ENCODE measurements at places on chromosomes 5 and 9.
A peak's percentile ranks its signal among the peaks of the same experiment; 100 is the strongest.

DNA sequence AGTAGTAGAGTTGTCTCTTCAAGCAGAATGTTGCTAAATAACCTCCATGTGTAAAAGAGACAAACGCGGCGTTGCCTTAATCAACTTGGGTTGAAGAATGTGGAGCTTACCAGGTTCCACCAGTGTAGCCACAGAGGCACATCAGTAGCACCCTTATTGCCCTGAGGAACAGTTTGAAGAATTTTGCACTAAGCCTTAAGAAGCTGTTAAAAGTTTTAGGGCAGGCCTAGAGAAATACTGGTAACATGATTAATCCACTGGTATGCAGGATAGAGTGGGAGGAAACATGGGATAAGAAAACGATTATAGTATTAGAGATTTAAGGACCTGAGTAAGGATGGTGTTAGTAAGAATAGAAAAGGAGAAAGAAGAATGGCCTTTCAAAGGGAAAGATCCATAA, 100.6 kb downstream of the ZCCHC7 start:
- DNase-seq, result no peak

GRCh38 chr5:78295035-78295961, 800 bp upstream of the AP3B1 start:
- DNase-seq, result peak; percentile 67

DNA sequence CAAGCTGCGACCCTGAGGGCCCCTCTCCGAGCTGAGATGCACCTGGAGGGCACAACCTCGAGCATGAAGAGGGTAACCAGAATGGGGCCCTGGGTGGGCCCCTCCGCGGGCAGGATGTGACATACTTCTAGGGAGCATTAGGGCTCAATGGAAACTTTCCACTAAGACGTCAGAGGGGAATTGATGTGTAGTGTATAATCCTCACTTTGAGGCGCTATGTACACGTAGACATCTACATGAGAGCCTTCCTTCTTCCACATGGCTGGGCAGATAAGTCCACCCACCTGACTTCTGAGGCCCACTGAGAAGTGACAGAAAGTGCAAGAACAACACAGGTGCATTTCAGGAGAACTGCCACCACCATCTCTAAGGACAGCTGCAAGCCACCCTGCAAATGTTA, 61.0 kb downstream of the DAP start:
- no peak for DNase-seq

- DNase-seq, result no peak
Observed at GRCh38 chr5:126715765-126716164, 61.2 kb upstream of the LMNB1 start.

- no peak for DNase-seq
Observed at GRCh38 chr9:110886832-110887231, 151.4 kb downstream of the LPAR1 start.

DNA sequence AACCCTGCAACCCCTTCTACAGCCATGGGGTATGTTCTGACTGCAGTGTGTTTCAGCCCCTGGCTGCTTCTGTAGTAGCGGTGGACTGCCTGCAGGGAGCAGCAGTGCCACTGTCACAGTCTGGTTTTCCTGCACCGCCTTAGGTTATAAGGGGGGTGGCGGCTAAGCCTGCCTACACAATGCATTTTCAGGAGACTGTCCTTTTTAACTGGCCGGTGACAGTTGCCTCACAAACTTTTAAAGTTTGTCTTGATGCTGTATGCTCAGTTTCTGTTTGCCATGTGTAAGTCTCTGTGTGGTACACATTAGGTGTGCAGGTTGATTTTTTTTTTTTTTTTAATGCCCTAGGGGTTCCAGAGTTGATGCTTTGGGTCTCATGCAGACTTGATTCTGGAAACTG, 53.0 kb downstream of the NUP214 start:
- peak; percentile 82 for DNase-seq

- DNase-seq, result no peak
Observed at GRCh38 chr5:152066784-152067183, 142.1 kb upstream of the GLRA1 start.

- DNase-seq, result no peak
Observed at GRCh38 chr5:168578538-168579487, at the start of gene PANK3. Gene PANK3, minus strand, starts transcription at chr5:168579368. Its CDS starts 85 bp downstream, at chr5:168579283.

DNA sequence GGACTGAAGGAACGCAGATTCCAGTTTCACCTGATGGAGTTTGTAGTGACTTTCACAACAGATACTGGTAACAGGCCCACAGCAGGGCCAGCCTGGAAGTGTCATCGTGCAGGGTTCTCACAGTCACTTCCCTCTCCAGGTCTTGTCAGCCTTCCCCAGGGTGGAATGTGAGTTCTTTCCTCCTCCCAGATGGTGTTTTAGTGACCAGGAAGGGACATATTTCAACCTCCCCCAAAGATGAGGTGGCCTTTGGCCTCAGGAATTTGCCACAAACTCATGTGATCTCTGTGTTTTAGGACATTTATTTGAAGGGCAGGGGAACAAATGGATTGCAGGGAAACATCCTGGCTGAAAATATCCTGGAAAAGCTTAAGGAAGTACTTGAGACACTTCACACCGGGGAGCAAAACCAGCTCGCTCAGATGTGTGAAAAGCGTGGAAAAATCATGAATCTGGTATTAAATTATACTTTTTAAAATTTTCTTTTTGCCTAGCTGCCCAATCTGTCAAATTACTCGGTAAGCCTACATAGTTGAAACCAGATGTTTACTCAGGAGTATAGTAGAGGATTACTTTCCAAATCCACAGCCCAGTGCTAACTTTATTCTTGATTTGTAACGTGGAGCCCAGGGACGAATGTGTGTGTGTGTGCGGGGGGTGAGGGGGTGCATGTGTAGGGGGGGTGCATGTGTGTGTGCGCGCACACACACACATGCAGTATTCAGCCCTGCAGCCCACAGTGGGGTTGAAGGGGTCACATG, 66.8 kb downstream of the PTPDC1 start:
- DNase-seq, result no peak

GRCh38 chr9:126236273-126236672, 90.4 kb upstream of the MVB12B start:
- no peak for DNase-seq

DNA sequence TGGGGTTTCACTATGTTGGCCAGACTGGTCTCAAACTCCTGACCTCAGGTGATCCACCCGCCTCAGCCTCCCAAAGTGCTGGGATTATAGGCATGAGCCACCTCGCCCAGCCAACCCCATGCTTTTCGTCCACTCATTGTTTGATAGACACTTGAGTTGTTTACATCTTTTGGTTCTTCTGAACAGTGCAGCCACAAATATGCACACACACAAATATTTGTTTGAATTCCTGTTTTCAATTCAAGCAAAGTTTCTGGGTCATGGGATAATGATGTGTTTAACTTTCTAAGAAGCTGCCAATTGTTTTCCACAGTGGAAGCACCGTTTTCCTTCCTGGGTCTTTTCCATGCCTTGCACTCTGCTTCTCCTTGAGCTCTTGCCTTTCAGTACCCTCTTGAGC, 6.8 kb upstream of the PAEP start:
- DNase-seq, result no peak

DNA sequence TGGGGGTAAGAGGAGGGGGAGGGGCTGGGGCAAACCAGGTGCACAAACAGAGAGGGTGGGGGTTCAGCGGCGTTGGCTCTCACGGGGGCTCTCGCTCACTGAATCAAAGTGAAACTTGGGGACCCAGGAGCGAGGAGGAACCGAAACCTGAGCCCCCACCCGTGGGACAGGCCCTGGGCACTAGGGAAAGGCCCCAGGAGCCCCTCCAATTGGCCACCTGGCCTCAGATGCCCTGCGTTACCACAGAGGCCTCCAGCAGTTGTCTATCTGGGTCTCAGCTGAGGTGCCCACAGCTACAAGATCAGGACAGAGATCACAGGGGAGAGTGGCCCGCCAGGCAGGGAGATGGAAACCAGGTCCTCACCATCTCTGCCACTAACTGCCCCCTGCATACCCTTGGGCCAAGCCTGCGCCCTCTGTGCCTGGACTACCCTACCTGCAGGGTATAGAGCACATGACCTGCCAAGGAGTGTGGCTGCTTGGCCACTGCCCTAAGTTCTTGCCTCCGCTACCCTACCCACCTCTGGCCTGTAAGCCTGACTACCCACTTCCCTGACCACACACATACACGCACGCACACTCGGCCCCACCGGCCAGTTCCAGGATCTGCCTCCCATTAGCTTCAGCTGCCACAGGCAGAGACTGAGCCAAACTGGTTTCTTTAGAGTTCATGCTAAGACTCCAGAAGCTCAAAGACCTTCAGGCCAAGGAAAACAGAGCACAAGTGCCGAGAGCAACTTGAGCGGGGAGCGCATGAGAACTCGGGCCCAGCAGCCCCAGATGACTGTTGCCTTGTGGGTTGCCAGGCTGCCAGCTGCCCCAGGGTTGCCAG, 39.9 kb downstream of the PAX5 start:
- no peak for DNase-seq

GRCh38 chr9:557601-558201, 283.8 kb upstream of the DMRT1 start:
- no peak for DNase-seq

GRCh38 chr9:3323714-3324113, 202.1 kb downstream of the RFX3 start:
- DNase-seq, result no peak

DNA sequence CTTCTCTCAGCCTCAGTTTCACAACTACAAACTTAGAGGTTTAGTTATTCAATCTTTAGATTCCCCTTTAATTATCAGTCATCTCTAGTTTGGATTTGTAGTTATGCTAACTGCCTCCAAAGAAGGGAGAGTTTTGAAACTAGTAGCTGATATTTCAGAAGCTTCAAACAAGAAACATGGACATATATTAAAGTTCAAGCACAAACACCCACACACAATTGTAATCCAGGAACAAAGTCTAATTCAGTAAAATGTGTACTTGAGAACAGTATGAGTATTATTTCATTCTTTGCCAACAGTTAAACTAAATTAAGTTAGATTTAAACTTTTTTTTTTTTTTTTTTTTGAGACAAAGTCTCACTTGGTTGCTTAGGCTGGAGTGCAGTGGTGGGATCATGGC, 71.2 kb upstream of the ABCA1 start:
- DNase-seq, result no peak

DNA sequence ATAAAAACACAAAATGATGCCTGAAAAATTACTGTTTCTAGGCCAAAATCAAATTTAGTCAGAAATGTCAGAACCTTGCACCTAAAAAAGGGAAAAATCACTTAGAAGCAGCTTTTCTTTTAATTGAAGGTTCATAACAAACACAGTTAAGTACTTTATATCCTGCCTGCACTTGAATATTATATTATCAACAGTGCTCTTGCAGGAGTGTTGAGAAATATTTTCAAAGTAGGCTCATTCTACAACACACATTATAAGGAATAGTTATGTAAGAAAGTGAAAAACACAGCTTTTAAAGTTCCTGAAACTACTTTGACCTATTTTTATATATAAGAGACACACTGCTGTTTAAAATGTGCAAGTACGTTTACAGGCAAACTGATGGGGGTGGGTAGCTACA, 8.3 kb downstream of the EDIL3 start:
- DNase-seq, result no peak

- DNase-seq, result no peak
Observed at GRCh38 chr5:126363658-126364057, 59.6 kb upstream of the GRAMD2B start.

GRCh38 chr5:156678484-156678883, 171.6 kb upstream of the PPP1R2B start:
- no peak for DNase-seq

GRCh38 chr5:65506961-65507360, 25.2 kb upstream of the ADAMTS6 start:
- no peak for DNase-seq

DNA sequence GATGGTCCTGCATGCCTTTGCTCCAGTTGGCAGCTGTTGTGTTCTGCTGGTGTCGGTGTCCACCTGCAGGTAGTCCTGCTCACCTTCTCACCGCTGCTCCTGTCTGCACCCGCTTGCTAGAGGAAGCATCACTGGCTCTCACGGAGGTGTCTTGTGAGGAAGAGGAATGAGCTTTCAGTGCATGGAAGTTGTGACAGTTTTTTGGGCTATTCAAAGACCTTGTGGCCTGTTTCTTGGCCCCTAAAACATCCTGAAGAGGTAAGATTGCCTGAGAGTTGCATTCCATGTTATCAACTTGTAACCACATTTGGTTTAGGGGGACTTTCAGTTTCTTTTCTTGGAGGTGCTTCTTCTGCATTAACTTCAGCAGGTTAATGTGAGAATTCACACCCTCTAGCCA, 85.6 kb downstream of the MACROH2A1 start:
- no peak for DNase-seq

DNA sequence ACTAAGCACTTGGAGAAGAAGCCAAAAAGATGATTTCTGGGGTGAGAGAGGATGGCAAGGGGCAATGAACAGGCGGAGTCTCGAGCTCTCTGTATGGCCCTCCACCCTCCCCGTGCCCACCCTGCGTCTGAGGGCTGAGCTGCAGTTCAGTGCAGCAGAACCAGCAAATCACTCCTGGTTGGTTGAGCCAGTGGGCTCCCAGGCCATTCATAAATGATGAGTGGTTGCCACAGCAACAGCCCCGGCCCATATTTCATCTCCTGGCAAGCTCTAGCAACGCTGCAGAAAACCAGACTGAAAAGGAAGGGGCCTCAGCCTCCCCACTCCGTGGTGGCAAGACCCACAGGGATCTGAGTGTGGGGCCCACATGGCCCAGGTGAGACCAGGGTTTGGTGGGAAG, 93.8 kb upstream of the PPP1R26 start:
- DNase-seq, result no peak

DNA sequence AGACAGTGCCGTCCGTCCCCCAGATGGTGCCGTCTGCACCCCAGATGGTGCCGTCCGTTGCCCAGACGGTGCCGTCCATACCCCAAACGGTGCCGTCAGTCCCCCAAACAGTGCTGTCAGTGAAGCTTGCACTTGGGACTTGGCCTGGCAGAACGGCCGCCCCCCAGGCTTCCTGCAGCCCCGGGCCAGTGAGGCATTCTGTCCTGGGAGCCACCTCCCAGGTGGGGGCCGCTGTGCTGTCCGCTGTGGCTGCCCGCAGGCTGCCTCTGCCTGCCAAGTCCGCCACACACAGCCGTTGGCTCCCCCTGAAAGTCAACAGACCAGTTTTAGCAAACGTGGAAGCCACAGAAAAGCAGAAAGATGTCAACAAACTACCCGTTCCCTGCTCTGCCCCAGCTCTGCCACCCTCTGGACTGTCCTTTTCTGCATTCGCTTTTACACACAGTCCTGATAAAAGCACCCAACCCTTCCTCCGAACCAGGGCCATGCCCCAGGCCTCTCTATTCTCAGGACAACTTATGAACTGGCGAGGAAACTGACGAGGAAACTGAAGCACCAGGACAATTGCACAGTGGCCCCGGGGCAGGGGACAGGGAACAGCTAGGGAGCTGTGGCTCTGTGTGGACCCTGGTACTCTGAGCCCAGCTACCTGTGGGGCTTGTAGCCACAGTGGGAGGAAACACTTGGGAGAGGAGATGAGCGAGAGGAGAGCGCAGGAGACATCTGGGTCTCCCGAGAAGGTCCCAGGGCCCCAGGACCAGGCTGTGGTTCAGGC, 39.6 kb upstream of the RXRA start:
- no peak for DNase-seq

GRCh38 chr5:148267962-148268361, 632 bp upstream of the SPINK13 start:
- DNase-seq, result no peak

- DNase-seq, result no peak
Observed at GRCh38 chr5:151902215-151902614, 22.4 kb downstream of the GLRA1 start.

GRCh38 chr9:128554155-128554862, 1.9 kb downstream of the SPTAN1 start:
- peak; percentile 25 for DNase-seq

All from CD4-positive, alpha-beta T cell treated with Interleukin-17A for 4 hours (primary cell).